ENCODE measurements at places on chromosomes 1 and 21.

DNA sequence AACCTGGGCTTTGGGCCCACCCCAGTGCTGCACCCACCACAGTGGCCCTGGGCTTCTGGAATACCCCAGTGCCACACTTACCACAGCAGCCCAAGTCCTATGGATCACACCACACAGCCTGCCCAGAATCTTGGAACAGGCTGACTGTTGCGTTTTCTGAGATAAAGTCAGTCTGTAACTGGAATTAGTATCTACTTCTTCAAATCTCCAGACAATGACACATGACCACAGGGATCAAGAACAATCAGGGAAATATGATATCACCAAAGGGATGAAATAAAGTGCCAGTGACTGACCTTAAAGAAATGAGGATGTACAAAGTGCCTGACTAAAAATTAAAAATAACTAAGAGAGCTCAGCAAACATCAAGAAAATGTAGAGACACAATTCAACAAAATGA lies 239.7 kb upstream of the PLD5 start:
- DNase-seq = no peak

DNA sequence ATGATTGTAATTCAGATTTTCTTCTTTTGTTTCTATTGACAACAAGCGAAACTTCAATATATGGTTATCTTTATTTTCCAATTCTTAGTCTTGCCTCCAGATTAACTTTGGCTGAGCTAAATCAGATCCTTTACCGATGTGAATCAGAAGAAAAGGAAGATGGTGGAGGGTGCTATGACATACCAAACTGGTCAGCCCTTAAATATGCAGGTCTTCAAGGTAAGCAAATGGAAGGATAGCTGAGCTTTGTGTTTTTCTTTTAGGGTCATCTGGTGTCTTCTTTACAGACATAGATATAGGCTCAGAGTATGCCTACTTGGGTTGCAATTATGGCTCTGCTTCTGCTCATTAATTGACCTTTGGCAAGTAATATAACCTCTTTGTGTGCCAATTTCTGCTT lies 37.7 kb downstream of the AGL start:
- DNase-seq = no peak

DNA sequence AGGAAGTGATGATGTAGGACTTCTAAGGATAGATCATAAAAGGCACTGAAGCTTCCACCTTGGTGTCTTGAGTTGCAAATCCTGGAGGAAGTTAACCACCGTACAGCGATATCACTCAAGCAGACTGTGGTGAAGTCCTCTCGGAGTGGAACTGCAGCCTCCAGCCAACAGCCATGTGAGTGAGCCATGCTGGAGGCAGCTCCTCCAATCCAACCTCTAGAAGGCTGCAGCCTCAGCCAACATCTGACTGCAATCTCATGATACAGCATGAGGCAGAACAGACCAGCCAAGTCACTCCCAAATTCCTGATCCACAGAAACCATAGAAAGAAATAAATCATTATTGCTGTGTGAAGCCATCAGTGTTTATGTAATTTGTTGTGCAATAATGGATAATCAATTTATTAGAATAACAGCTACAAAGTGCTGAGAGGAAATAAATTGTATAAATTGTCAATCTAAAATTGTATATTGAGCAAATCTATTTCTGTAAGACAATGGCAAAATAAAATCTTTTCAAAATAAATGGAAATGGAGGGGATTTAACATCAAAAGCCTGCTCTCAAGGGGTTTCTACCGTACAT lies 65.0 kb downstream of the PRSS38 start:
- no peak for DNase-seq

- no peak for DNase-seq
Measured at GRCh38 chr21:17848228-17848627, 29.1 kb upstream of the C21orf91 start.

GRCh38 chr1:37035796-37036666 lies 1.7 kb upstream of the GRIK3 start:
- no peak for DNase-seq

DNA sequence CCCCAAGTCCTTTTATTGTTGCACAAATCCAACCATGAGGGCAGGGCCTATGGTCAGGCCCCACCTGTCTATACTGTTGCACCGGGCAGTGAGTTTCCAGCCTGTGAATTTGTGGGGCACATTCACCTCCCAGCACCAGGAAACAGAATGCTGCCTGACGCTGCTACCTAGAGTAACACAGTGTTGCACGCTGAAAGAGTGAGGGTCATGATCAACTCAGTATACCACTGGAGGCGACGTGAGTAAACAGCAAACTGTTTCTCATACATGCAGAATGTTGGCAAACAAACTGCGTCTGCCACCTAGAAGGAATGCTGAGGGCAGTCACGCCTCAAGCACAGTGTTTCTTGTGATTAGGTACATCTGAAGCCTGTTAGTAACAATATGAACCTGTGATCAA lies 13.4 kb upstream of the LRRC47 start:
- no peak for DNase-seq

GRCh38 chr1:181202986-181203555 lies 114.6 kb downstream of the IER5 start:
- DNase-seq = no peak

- no peak for DNase-seq
Measured at GRCh38 chr1:221701570-221702186, 40.2 kb downstream of the DUSP10 start.

DNA sequence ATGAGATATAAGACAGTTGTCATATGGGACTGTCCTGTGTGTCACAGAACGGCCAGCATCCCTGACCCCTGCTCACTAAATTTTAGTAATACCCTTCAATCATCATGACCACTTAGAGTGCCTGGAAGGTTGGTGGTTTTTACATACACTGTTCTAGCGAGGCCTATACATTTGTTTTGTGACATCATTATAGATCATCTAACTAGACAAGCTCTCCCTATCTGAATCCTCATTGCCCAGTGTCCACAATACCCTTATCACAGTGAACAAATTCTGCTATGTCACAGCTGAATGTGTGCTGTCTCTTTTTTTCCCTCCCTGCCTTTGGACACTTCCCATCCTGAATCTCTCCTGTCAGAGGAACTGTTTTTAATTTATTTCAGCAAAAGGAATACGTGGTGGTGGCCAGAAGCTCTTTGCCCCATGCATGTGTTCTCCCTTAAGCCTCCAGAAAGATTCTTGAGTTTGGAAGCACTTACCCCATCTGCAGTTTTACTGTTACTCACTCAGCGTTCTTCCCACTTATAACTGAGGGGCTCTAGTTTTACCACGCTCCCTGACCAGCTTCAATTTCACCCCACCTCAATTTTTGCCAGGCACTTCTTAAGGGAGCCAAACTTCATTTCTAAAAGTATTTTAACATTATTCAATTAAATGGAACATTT lies 70.3 kb downstream of the OLFML2B start:
- DNase-seq = no peak

DNA sequence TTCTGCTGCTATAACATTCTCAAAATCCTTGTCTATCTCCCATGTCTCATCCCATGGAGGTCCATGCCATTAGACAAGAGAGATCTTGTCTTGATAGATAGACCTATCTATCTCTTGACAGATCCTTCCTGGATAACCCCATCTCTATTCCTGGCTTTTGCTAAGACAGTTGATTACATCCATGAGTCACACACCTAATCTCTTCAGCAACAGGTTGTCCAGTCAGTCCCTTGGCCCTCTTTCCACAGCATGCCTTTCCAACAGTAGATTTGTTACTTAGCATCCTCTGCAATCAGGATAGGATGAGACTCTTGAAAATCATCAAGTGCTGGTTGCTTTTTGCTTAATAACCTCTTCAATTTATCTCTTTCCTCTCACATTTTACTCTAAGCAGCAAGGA lies 46.6 kb downstream of the TRMT1L start:
- DNase-seq = no peak

DNA sequence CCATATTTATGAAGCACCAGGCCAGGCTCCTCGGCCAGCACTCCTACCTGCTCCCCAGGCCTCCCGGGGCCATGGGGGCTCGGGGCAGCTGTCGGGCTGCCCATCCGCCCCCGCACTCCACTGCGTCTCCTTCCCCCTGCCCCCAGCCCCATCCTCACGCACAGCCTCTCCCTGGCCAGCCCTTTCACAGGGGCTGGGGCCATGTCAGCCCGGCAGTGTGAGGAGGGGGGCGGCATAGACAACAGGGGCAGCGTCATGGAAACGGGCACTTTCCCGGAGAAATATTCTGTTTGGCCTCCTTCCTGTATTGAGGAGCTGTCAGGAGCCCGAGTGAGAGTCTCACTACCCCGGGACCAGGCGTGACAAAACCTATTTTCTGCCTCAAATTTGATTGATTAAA lies 87.3 kb downstream of the CASZ1 start:
- DNase-seq = no peak

DNA sequence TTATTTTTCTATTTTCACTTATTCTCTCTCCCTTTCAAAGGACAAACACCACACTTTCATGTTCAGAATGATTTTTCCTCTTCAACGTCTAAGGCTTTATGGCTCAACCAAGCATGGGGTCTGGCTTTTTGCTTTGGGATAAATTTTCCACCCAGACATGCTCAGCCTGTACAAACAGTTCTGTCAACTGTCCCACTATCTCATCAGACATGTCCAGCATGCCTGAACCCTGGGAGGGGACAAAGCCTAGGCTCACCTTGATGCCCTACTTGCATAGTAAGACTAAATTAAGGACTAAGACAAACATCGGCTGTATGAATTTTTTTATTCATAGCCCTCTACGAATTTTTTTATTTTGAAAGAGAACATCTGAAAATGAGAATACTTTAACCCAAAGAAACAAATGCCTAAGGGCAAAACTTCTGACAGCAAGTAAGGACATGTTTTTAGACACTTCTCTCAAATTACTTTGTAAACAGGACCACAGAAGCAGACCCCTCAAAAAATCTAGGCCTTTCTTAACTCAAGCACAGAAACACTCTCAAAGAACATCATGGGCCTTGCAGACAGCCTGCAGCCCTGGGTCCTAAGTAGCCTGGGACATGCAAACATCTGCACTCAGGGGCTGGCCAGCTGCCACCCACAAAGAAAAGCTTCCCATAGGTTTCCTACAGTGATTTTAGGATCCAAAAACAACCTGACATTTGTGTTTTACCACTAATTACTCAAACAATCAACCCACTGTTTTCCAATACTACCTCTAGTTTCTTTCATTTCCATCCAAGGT lies 72.3 kb upstream of the PALMD start:
- no peak for DNase-seq

GRCh38 chr1:24900985-24901781 lies 28.9 kb downstream of the RUNX3 start:
- DNase-seq = no peak

DNA sequence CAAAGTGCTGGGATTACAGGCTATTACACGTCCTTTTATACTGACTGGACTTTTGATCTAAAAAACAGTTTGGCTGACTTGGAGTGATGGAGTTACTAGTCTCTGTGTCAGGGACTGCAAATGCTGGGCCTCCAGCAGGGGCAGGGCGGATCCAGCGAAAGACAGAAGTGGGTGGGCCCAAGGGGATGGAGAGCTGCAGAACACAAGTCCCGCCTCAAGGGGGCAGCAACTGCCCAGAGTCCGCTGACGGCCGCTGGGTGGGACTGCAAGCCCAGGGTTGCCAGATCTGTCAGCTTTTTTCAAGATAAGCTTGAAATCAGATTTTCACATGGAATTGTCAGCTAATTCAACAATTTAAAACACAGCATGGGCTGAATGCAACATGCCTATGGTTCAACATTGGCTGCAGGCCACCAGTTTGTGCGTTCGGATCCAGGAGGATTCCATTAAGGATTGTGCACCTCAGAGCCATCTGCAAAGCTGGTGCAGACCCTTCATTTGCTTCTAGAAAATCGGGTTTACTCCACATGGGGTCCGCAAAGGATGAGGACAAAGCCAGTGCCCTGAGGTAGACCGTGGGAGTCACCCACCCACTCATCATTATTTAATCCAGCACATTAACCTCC lies 10.7 kb downstream of the STMN1 start:
- peak; percentile 87 for DNase-seq

DNA sequence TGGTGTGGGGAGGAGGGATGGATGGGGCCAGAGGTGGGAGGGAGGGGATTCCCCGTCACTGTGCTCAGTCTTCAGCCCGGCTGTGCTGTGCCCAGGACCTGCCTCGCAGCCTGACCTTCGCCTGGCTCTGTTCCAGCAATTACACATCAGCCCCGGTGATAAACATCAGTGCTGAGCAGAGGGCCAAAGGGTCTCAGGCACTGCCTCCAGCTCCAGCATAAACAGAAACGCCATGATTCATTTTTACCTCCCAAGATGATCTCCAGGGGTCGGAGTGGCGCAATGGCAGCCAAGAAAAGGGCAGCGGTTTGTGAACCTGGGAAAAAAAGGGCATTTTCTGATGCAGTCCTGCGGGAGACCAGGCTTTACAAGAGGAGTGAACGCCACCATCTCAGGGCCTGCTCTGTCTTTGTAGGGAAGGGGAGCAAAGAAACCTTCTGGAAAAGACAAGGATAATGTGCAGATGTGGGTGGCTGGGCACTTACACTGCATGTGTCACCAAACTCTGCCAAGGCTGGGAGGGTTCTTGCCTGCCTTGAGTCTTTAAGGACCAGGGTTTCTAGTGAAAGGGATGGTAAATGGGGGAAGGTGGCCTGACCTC lies 28.1 kb downstream of the SHISA4 start:
- DNase-seq = no peak

DNA sequence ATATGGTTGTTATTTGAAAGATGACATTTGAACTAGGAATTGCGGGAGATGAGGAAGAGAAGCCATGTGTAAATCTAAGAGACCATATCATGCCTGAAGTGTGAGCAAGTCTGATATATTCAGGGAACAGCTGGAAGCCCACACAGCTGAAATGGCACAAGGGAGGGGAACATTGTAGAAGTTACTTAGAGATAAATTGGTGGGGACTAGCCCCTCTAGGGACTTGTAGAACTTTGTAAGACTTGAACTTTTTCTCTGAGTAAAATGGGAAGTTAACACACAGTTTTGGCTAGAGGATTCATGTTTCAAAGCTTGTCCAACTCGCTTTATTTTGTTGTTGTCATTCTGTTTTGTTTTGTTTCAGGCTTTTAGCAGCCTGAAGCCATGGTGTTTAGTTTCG lies 216.4 kb downstream of the FMN2 start:
- no peak for DNase-seq

- DNase-seq = no peak
Measured at GRCh38 chr21:42017022-42017421, 6.9 kb upstream of the ZBTB21 start.

GRCh38 chr1:159408862-159409400 lies 23.1 kb upstream of the OR10J4 start:
- DNase-seq = no peak

DNA sequence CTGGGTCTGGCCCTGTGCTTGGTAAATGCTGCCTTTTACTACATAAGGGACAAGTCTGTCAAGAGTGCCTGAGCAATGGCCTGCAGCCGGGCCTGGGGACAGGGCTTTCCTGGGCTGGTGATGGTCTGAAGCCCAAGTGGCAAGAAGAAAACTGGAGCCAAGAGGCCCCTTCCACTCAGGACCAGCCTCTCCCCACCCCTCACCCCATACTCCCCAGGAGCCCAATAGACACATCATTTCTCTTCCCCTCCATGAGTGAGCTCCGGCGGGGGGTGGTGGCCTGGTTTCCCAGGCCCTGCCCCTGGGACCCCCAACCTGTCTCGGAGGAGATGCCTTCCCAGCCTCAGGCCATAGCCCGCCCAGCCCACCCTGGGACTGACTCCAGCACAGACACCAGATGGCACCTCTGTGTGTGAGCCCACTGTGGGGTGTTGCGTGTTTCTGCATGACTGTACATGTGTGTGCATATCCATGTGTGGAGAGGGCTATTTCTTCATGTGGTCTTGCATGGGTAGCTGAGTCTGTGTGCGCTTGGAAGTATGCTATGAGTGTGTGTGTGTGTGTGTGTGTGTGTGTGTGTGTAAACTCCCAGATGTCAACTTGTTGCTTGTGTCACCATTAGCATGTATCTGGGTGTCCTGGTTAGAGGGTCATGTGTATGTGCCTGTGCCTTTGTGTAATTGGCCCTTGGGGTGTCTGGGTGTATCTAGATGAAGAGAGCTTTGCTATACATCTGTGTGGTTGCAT lies 14.3 kb upstream of the LRP8 start:
- no peak for DNase-seq

Measured in activated T-cell treated with anti-CD3 and anti-CD28 coated beads for 4 hours (primary cell).